ENCODE measurements at places on chromosomes 3 and 15.

GRCh38 chr15:99164119-99164518 is 59.2 kb downstream of the SYNM start:
- no peak for DNase-seq

DNA sequence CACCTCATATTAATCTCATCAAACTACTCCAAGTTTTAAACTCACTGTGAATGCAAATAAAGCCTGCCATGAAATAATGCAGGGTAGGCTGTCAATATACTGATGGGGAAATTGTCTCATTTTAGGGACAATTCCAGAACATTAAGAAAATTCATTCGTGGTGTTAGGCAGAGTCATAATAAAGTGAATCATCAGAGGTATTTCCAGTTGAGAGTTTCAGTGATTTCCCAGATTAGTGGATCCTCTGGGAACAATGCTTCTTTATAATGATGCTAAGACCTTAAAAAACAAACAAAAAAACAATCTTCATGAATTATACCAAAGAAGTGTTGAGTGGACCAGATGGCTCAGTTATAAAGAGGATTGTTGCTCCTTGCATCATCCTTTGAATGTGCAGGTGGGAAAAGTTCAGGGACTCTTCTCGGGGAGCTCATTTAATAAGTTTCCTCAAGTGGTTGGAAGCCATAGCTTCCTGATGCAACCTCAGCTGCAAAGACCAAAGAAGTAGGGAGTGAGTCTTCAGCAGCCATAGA is 360.9 kb upstream of the TRIM42 start:
- DNase-seq = no peak

GRCh38 chr15:73575636-73576247 is 57.4 kb downstream of the NPTN start:
- DNase-seq = no peak

DNA sequence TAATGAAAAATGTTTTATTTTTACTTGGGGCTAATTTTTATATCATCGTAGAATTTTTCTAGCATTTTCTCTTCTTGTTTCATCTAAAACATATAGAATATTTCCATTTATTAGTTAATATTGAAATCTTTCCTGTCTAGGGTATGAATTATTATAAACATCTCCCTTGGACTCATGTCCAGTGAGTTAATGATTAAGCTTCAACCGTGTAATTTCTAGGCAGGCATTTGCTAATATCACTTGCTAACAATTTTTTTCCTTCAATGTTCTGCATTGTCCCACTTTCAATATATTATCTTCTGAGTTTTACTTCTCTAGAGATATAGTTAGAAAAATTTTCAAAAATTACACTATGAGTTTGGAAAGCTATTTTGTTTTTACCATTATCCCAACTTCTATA is 1371.6 kb upstream of the EPHA6 start:
- no peak for DNase-seq

DNA sequence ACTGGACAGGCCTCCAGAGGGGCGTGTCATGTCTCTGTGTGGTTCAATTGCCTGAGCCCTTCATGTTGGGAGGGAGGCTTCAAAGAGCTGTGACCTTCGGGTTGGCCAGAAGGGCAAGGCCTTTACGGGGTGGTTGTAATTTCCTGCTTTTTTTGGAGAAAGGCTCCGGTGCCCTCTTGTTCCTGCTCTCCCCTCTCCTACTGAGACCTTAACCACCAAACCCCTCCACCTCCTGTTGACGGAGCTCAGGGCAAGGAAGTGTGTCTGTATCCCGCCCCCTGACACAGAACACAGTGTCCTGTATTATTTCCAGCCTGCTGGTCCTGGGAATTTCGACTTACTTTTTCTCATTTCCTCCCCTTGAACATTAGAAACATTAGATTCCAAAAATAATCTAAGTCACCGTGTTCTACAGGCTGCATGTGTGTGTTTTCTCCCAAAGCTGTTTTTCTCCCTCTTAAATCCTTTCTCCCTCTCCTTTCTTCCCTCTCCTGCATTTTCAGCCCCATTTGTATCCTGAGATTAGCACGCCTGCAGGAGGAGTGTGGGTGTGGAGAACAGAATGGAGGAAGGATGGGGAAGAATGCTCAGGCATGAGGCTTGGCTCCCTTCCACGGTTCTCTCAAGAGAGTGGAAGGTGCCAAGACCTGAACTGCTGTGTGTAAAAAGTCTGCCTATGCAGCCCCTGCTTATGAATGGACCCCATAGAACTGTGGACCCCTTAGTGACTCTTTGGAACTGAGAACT is 285.4 kb upstream of the ROPN1 start:
- peak; percentile 57 for DNase-seq

- no peak for DNase-seq
Measured at GRCh38 chr3:34107669-34108068, 309.2 kb downstream of the PDCD6IP start.

GRCh38 chr3:117011687-117012250 is 302.2 kb downstream of the TUSC7 start:
- peak; percentile 46 for DNase-seq

DNA sequence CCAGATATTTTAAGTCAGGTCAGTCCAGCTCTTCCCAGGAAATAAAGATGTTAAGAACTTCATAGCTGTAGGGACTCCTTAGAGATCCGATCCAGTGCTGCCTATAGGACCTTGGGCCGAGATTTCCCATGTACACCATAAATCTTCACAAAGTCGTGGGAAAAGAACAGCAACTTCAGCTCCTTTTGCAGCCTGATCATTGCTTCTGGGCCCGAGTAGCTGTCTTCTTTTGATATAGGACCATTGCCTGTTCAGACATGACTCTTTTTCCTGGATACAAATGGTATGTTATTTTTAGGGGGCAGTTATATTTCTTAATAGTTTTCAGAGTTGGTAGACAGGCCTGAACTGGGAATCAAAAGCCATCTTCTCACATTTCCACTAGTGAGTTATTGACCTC is 20.5 kb downstream of the IL1RAP start:
- DNase-seq = no peak

- DNase-seq = no peak
Measured at GRCh38 chr3:65540666-65541065, 498.1 kb downstream of the MAGI1 start.

- DNase-seq = no peak
Measured at GRCh38 chr3:122961146-122961545, 66.4 kb downstream of the SEMA5B start.

DNA sequence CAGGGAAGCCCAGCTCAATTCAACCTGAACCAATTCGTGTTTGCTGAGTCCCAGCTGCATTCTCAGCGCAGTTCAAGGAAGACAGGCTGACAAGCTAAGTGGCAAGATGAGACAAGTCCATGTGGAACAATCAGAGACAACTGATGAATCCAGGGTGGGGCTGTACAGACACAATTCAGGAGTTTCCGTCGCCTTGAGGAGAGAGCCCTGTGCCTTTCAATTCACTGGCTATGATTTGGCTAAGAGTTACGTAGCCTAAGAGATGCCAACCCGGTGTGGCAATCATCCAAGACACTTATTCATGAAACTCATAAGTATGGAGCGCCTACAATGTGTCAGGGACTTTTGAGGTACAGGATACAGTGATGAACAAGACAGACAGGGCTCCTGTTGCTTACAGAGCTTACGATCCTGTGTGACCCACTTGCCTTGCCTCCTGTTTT is 15.5 kb upstream of the ZBED2 start:
- no peak for DNase-seq

- no peak for DNase-seq
Measured at GRCh38 chr3:110227991-110228390, 843.6 kb upstream of the NECTIN3 start.

GRCh38 chr3:132549890-132550578 is 47.0 kb upstream of the ACKR4 start:
- peak; percentile 68 for DNase-seq

DNA sequence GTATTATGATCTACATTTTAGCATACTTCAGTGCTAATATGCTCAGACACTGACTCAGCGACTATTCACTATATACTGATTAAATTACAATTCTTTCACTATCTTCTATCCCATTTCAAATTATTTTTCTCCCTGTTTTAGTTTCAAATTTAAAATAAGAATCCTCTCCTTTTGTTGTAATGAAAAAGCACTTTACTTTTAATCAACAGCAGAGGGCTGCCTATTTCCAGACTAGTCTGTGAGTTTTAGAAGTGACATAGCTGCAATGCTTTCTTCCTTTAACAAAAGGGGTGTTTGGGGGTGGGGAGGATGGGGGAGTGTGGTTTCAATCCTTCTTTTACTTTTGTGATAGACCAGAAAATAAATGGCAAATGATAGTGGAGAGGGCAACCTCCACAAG is 2.4 kb downstream of the NEDD4 start:
- DNase-seq = no peak

GRCh38 chr3:128063865-128064264 is 11.6 kb downstream of the SEC61A1 start:
- DNase-seq = no peak

GRCh38 chr15:81301815-81302399 is 22.0 kb downstream of the STARD5 start:
- no peak for DNase-seq

DNA sequence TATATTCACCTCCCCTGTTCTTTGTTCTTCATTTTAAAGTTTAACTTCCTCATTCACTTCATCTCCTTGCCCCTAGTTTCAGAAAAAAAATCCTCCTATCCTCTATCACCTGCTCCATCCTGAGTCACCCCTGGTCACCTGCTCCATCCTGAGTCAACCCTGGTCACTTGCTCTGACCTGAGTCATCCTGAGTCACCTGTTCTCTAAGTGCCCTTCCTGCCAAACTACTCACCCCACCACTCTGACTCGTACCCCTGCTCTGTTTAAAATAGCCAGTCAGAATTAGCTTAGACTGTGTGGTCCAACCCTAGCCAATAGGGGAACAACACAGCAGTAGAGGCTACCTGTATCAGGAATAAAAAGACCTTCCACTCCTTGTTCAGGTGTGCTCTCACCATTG is 716.9 kb downstream of the ZBBX start:
- DNase-seq = no peak

DNA sequence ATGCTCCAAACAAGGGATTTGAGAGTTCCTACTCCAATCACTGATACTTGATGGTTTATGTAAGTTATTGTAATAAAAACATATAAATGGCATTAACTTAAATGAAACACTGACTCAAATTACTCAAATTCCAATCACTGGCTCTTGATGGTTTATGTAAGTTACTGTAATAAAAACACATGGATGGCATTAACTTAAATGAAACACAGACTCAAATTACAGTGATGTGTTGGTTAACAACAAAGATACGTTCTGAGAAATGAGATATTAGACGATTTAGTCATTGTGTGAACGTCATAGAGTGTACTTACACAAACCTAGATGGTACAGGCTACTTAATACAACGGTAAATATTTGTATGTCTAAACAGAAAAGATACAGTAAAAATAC is 6.6 kb downstream of the MOBP start:
- no peak for DNase-seq

GRCh38 chr3:5994651-5995050 is 807.1 kb downstream of the EDEM1 start:
- no peak for DNase-seq

- DNase-seq = peak; percentile 55
Measured at GRCh38 chr3:45968706-45969105, 25.4 kb downstream of the CXCR6 start.

DNA sequence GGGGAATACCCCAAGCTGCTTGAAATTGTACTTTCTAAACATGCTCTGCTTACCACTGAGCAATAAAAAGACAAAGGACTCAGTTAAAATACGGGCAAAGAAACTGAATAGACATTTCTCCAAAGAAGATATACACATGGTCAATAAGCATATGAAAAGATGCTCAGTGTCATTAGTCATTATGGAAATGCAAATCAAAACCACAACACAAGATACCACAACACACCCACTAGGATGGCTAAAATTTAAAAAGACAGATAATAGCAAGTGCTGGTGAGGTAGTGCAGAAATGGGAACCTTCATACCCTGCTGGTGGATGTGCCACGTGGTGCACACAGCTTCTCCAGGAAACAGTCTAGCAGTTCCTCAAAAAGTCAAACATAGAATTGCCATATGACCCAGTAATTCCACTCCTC is 21.3 kb downstream of the LRIG1 start:
- no peak for DNase-seq

DNA sequence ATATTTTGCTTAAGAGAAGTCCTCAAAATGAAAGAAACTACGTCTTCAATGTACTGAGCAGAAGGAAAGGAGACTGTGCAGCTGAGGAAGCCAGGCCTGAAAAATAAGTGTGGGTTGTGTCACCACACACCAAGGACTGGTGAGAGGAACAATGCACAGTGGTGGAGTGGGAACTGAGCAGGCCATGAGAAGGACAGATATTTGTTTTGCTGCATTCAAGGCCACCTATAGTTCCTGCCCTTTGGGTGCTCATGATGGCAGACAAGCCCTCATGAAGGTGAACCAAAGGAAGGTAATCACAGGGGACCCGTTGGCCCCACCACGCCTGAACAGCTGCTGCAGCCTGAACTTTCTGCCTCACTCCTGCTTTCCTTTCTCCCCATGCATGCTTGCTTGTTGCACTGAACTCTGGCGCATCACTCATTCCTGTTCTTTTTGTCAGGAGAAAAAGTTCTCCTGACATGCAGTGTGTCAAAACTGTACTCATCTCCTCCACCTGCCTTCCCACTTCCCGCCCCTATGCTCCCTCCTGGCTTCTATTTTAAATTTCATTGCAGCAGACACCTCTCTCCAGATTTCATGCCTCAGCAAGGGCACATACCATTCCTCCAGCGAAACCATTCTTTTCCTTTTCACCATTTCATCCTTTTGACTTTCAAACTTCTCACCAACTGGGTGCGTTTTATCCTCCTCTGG is 2.2 kb upstream of the RNF7 start:
- DNase-seq = no peak

DNA sequence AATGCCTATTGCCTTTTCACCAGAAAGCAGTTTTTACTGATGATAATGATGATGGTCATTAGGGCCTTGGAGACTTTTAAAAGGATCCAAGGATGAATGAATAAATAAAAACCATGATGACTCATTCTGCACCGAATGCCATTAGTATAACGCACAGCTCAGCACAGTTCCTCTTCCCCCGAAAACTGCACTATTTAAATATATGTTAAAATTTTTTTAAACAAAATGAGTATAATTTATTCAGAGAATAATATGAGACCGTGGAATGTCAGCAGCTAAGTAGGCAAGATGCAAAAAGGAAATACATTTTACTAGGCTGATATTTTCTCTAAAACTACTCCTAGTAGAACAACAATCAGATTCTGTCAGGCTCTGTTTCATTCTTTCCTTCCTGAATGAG is 83.4 kb upstream of the NANOGP8 start:
- DNase-seq = peak; percentile 78
